Lung (tissue), 17 donors: ENCODE measurements at places on chromosomes 12 and 14. TPM values are rescaled to one million over a fixed set of nuclear protein-coding genes. Genes with fewer than 3 reads are reported as not detected.

Gene NELL2
- polyA plus RNA-seq, result 4.0 TPM

Gene AICDA
- 0.10 TPM for polyA plus RNA-seq

Gene SOX5
- polyA plus RNA-seq, result 1.0 TPM

Gene TAS2R9
- polyA plus RNA-seq, result not detected

Gene SLC38A2
- polyA plus RNA-seq, result 82.9 TPM

Gene SLC25A47
- 0.02 TPM for polyA plus RNA-seq

Gene OR4K5
- not detected for polyA plus RNA-seq

Gene OTX2
- polyA plus RNA-seq, result not detected

Gene A2M
- polyA plus RNA-seq, result 467 TPM

Gene ARG2
- polyA plus RNA-seq, result 4.5 TPM

Gene EIF2S3B
- 0.06 TPM for polyA plus RNA-seq

Gene VWF
- 65.6 TPM for polyA plus RNA-seq

Gene SYCP3
- polyA plus RNA-seq, result 0.05 TPM

Gene COX8C
- not detected for polyA plus RNA-seq

Gene GPR65
- polyA plus RNA-seq, result 2.1 TPM

Gene TMPRSS12
- not detected for polyA plus RNA-seq

Gene TEX52
- not detected for polyA plus RNA-seq

Gene CLEC6A
- polyA plus RNA-seq, result 0.20 TPM

Gene SLC7A7
- polyA plus RNA-seq, result 31.2 TPM

Gene YEATS4
- 15.0 TPM for polyA plus RNA-seq

Gene CCDC197
- not detected for polyA plus RNA-seq

Gene RAD51B
- polyA plus RNA-seq, result 2.5 TPM

Gene IL23A
- polyA plus RNA-seq, result 4.0 TPM

Gene C12orf42
- 0.03 TPM for polyA plus RNA-seq

Gene AMHR2
- 0.22 TPM for polyA plus RNA-seq

Gene ACVRL1
- polyA plus RNA-seq, result 130 TPM

Gene FSCB
- not detected for polyA plus RNA-seq

Gene KRT2
- 0.03 TPM for polyA plus RNA-seq

Gene IQSEC3
- polyA plus RNA-seq, result 2.5 TPM

Gene MYF5
- polyA plus RNA-seq, result not detected

Gene AKAP5
- polyA plus RNA-seq, result 0.63 TPM

Gene KRT79
- polyA plus RNA-seq, result 0.02 TPM

Gene MYH6
- 0.25 TPM for polyA plus RNA-seq

Gene SPATA7
- 4.3 TPM for polyA plus RNA-seq

Gene CHMP4A
- 70.4 TPM for polyA plus RNA-seq

Gene PTCSC3
- 1.0 TPM for polyA plus RNA-seq

Gene EFS
- 6.5 TPM for polyA plus RNA-seq

Gene GLIPR1L1
- polyA plus RNA-seq, result not detected

Gene TAS2R7
- not detected for polyA plus RNA-seq

Gene SPX
- polyA plus RNA-seq, result 0.09 TPM

Gene TRHDE
- polyA plus RNA-seq, result 0.47 TPM

Gene CRIP1
- polyA plus RNA-seq, result 465 TPM
